ENCODE measurements at places on chromosomes 4 and X.
A peak's percentile ranks its signal among the peaks of the same experiment; 100 is the strongest.

GRCh38 chrX:120377715-120378114 lies 15.8 kb downstream of the ATP1B4 start:
- DNase-seq: no peak

- no peak for DNase-seq
Observed at GRCh38 chr4:175308236-175308635, 390.1 kb downstream of the ADAM29 start.

- no peak for DNase-seq
Observed at GRCh38 chrX:87409113-87409841, 108.3 kb upstream of the KLHL4 start.

- DNase-seq: no peak
Observed at GRCh38 chrX:41664375-41664901, 24.3 kb upstream of the GPR34 start.

- no peak for DNase-seq
Observed at GRCh38 chr4:147550626-147551246, 66.5 kb upstream of the TMEM184C start.

DNA sequence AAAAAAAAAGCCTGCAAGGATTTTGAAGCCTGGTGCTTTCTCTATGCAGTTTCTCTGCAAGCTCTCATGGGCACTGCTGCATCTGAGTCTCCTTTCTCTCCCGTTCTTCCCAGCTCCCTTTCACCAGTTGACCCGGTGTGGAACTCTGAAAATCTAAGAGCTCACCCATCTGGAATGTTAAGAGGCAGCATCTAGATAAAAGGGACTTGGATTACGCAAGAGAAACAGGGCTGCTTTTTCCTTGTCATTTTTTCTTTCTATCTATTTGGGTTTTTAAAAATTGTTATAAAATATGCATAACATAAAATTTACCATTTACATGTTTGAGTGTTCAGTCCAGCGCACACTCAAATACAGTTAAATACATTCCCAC lies 95.2 kb upstream of the RPS6KA3 start:
- no peak for DNase-seq

DNA sequence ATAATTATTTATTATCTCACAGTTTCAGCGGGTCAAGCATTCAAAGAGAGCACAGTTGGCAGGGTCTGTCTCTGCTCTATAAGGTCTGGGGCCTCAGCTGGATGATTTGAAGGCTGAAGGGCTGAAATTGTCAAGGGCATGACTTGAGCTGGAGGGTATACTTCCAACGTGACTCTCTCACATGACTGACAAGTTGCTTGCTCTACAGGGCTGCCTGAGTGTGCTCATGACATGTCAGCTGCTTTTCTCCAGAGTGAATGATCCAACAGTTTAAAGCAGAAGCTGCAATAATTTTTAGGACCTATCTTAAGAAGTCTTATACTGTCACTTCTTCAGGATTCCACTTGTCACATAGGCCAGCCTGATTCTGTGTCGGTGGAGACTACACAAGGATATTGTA lies 51.2 kb downstream of the TIGD2 start:
- no peak for DNase-seq

- peak; percentile 76 for DNase-seq
Observed at GRCh38 chrX:27254656-27255055, 208.5 kb downstream of the PPP4R3C start.

DNA sequence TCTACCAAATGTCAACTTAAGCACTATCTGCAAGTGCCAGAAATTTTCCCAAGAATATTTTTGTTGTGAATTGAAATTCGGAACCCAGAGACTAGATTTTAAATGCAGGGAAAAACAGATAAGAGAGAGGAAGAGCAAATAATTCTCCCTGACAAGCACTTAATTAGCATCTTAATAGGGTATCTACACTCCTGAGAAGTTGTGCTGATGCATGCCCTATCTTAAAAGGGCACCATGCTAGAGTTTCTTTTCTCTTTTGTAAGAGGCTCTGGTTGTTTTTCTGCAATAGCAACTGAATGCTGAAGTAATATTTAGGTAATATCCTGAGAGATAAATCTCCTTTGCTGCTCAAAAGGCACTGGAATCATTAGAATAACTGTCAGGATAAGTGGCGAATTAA lies 139.9 kb upstream of the UGT8 start:
- no peak for DNase-seq

- DNase-seq: peak; percentile 90
Observed at GRCh38 chr4:13484122-13484748, at the start of gene RAB28. RAB28 (minus strand) TSS chr4:13484340.

DNA sequence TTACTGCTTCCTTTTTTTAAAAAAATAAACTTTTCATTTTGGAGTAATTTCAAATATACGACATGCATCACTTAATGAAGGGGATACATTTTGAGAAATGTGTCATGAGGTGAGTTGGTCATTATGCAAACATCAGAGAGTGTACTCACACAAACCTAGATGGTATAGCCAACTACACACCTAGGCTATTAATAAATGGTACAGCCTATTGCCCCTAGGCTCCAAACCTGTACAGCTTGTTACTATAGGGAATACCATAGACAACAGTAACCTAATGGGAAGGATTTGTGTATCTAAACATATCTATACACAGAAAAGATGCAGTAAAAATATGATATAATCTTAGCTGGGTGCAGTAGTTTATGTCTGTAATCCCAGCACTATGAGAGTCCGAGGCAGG lies 29.1 kb downstream of the SETD7 start:
- DNase-seq: no peak

DNA sequence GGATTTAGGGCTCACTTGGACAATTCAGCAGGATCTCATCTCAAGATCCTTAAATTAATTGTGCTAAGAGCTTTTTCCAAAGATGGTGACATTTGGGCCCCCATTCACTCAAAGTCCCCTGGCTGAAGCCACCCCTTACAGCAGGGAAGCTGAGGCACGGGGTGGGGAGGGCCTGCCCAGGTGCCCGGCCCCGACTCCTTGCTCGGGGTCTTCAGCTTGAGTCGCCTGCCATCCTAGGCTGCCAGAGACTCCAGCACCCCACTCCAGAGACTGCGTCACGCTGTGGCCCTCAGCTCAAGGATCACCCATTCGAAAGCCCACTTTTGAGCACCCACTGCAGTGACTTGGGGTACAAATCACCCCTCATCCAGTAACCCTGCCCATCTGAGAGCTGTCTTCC lies 39.2 kb upstream of the GPR78 start:
- no peak for DNase-seq

- DNase-seq: no peak
Observed at GRCh38 chrX:25084446-25084845, 68.7 kb upstream of the ARX start.

All from HL-60 (cell line).